ENCODE measurements at places on chromosomes 7 and 10.

DNA sequence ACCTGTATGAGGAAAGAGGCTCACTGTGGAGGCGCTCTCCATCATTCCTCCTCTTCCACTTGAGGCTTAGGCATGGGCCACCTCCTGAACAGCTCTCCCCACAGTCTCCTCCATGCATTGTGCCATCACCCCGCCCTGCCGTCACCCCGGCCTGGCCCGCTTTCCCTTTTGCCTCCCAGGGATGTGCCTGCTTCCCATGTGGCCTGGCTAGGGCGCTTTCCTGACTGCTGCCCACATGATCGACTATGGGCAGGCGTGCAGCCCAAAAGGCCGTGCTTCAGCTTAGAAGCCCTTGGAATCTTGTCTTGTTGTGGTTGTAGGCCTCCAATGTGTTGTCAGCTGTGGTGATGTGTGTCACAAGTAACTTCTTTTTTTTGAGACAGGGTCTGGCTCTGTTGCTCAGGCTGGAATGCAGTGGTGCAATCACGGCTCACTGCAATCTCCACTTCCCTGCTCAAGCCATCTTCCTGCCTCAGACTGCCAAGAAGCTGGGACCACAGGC lies 1.8 kb upstream of the ACTR3C start:
- no peak for DNase-seq

DNA sequence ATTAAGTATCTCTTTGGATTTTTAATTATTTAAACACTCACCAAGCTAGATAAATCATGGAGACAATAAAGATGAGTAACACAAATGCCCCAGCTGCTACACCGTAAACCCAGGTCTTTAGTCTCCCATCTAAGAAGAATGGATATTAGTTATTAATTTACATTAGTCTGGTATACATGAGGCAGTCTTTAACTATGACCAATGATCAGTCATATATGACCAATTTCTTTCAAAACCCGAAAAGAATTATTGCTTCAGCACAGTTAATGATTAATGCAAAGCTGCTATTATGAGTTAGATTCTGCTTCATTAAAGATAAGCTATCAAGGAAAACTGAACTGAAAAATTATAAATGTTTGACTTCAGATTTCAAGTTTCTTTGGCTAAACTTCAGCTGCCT lies 402.9 kb downstream of the PHF14 start:
- DNase-seq: no peak

- DNase-seq: no peak
Measured at GRCh38 chr10:99346247-99346646, 17.1 kb downstream of the CNNM1 start.

- no peak for DNase-seq
Measured at GRCh38 chr10:44043646-44044375, 341.1 kb downstream of the CXCL12 start.

- no peak for DNase-seq
Measured at GRCh38 chr10:113520261-113520660, 32.6 kb upstream of the HABP2 start.

DNA sequence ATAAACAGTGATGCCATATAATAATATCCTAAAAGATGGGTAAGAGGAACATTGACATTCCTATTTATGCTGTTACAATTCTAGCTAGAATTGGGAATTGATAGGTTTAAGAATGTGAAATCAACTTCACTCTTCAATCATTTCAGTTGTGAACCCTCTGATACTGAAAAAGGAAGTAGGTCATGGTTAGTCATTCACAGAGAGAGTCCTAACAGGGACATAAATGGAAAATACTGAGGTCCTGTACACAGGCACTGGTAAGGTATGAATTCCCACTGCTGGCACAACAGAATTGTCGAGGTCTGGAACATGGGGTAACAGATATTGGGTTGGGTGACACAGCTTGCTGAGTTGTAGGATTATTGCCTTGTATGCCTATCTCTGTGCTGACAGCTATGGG lies 289.4 kb upstream of the LRRN3 start:
- no peak for DNase-seq

GRCh38 chr7:43204081-43204480 lies 91.6 kb downstream of the HECW1 start:
- DNase-seq: no peak

- no peak for DNase-seq
Measured at GRCh38 chr7:66301737-66302136, 96.6 kb downstream of the TPST1 start.

GRCh38 chr10:82953331-82953730 lies 1078.3 kb downstream of the NRG3 start:
- no peak for DNase-seq

- no peak for DNase-seq
Measured at GRCh38 chr7:132045481-132045980, 489.1 kb upstream of the PODXL start.

DNA sequence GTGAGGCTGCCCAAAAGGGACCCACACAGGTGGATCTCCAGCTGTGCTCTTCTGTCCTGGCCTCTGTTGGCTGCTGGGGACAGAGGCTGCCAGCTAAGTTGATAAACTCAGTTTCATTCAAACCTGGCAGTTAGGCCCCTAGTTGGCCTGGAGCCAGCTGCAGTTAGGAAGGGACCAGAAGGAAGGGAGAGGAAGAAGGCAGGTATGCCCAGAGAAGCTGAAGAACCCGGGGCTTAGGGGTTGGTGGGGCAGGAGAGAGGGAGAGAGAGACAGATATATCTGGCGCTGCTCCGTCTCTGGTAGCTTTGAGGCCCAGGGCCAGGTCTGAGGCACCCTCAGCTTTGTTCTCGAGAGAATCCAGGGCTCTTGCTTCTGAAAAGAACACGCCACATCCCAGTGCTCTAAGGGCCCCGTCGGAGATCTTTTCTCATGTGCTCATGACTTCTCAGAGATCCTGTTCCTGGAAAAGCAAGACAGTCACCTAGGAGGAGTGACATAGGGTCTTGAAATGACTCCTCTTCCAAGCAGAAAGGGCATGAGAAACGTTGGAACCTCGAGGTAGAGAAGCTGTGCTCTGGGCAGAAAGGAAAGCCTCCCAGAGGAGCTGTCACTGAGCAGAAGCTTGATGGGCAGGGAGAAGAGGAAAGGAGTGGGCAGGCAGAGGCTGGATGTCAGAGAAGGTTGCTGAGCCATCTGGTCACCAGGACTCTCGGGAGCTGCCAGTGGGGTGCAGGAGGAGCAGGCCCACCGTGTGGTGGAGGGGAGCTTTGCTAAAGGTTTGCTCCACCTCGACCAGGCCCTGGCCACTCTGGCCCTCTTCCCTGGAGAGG lies 153.6 kb downstream of the ARHGAP21 start:
- DNase-seq: no peak

- DNase-seq: no peak
Measured at GRCh38 chr10:77188000-77188395, 449.6 kb downstream of the KCNMA1 start.

DNA sequence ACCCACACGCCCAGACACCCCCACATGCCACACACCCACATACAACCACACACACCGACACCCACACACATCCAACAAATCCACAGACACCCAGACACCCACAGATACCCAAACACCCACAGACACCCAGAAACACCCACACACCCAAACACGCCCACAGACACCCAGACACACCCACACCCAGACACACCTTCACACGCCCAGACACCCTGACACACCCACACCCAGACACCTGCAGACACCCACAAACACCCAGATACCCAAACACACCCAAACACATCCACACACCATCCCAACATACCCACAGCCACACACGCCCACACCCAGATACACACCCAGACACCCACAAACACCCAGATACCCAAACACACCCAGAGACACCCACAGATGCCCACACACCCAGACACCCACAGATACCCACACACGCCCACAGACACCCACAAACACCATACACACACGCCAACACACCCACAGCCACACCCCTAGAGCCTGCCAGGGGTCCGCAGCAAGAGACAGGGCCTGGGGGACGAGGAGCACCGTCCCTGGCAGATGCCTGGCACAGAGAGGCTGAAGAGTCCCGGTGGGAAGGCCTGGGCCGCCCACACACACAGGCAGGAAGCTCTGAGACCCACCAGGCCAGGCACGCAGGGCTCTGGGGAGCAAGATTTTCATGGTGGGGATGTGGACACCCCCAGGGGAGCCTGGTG lies 28.5 kb downstream of the CYP2W1 start:
- DNase-seq: no peak

DNA sequence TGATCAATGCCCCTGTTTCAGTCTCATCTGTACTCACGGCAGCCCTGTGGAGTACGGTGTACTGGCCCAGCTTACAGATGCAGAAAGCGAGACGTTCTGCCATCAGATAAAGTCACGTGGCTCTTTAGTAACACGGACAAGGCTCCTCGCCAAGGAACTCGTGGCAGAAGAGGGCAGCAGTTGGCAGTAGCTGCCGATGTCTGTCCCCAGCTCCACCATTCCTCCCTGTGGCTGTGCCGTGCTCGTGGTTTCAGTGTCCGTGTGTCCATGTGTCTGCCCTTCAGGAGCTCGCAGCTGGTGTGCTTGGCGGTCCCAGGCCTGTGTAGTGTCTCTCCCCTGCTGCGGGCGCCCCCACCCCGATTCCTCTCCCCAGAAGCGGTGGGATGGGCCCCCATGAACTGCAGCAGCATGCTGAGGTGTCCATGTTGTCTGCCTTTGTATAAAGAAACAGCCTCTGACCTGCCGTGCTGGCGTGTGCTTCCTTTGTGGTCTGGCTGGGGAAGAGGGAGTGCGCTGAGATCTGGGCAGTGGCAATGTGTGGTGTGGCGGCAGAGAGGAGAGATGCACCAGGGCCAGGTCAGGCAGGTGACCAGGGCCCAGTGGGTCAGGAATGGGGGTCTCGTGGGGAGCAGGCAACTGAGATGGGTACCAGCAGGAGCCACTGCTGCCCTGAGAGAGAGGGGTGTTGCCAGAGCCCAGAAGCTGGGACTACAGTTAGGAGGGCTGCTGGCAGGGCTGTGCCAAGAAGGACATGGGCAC lies 9.8 kb downstream of the RHBDD2 start:
- no peak for DNase-seq

DNA sequence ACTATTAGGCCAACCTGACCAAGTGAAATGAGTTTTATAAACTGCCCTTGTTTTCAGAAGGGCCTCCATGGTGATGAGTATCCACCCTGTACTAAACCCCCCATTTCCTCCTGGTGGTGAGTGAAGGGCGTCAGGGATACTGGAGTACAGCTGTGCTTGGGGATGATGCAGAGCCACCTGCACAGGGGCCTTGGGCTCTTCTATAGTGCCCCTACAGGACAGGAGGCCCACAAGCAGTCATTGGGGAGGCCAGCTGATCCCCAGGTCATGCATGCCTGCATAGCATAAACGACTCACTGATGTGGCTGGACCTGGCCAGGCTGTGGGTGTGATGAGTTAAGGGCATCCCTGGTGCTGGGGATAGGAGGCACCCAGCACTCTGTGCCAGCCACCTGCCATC lies 114.1 kb upstream of the CELF2 start:
- no peak for DNase-seq

DNA sequence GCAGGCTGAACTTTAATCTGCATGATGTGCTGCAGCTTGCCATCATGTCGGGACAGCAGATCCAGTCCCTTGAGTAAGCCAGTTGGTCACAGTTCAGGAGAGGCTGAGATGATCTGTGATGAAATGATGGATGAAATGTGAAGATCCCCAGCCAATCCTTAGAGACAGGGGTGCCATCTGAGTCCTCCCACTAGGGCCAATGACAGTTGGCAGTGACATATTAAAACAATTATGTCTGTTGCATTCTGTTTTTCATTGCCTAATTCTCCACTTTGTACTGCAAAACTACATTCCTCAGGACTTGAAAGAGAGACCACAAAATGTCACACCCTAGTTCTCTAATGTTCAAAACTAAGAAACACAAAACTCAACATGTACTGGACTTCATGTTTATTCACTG lies 66.3 kb upstream of the CAV2 start:
- no peak for DNase-seq

GRCh38 chr10:12165999-12166775 lies 29.5 kb downstream of the NUDT5 start:
- DNase-seq: no peak

GRCh38 chr7:114934713-114935112 lies 12.8 kb downstream of the MDFIC start:
- no peak for DNase-seq

GRCh38 chr7:121084748-121085336 lies 96.3 kb downstream of the CPED1 start:
- DNase-seq: peak; percentile 68

GRCh38 chr10:62938672-62939071 lies 122.5 kb upstream of the EGR2 start:
- no peak for DNase-seq

GRCh38 chr7:33463131-33463530 lies 333.8 kb downstream of the BBS9 start:
- DNase-seq: no peak

DNA sequence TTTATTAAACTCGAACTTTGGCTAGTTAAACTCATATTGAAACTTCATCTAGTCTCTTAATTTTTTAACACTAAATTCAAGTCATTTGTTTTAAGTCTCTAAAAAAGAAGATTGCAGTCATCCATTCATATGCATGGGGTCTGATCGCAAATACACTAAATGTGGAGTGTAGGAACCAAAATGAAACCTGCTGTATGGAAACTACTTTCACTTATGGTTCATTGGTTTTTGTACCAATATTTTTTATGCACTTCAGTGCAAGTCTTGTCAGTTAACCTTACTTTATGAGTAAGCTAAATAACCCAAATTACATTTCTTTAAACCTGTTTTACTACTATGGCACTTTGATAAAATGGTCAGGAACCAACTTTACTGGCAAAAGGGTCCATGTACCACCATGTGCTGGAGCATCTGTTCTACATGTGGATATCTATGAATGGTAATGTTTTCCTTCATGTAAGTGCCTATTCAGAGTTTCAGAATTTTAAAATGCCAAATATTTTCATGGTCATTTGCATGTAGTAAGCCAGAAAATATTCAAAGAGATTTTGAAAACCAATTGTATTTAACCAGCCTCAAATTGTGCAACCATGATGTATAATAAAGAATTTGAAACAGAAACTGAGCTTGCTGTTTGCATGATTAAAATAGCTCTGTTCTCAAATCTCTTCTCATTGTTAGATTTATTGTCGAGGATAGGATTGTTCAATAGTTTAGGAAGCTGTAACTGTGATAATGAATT lies 7.6 kb upstream of the SUPV3L1 start:
- no peak for DNase-seq

DNA sequence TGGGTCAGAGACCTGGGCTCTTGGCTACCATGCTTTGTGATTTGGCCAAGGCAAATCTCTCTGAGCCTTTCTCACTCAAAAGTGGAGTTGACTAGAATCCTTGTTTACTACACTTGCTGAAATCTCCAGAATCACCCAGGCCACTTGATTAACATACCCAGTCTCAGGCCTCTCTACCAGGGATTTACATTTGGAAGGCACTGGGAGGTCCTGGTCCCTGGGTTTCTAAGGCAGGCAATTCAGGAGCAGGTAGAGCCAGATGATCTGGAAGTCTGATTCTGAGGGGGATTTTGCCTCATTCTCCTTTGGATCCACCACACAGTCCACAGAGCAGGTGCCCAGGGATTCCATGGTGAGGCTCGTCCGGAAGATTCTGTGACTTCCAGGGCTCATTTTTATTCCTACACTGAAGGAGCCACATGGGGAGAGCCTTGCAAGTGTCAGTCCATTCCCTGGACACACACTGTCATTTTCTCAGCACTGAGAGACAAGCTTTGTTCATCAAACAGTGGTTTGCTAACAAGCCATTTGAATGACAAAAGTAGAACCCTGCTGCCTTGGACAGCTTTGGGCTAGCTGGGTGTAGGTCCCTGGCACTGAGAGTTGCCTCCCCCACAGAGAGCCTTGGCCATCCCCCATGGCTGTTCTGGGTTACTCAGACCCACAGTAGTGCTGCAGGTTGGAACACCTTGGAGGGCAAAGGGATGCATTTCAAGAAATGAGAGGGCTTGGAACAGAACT lies 74.2 kb downstream of the NOC3L start:
- DNase-seq: no peak

Data from foreskin melanocyte (primary cell).